ENCODE measurements at places on chromosomes 13 and 19. TPM values are rescaled to one million over a fixed set of nuclear protein-coding genes. Genes with fewer than 3 reads are reported as not detected.

The EIF3K gene
- total RNA-seq = 257 TPM

The TMEM145 gene
- total RNA-seq = not detected

The KIR3DL1 gene
- not detected for total RNA-seq

The CNFN gene
- total RNA-seq = 0.32 TPM

The CALM3 gene
- 124 TPM for total RNA-seq

GRCh38 chr13:23518231-23518630 lies 52.0 kb upstream of the TNFRSF19 start:
- DNase-seq = no peak

DNA sequence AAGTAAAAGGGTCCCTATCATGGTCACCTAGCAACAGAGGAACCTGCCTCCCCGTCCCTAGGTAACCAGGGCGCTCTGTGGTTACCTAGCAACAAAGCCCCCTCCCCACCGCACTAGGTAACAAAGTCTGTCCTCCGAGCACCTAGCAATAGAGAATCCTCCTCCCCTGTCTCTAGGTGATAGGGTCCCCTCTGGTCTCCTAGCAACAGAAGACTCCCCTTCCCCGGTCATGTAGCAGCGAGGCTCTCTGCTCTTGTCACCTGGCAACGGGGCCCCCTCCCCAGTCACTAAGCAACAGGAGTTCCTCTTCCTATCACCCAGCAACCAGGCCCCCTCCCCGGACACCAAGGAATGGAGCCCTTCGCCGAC lies 307 bp downstream of the JOSD2 start:
- no peak for DNase-seq

GRCh38 chr13:113432506-113433270 lies 20.6 kb downstream of the ADPRHL1 start:
- no peak for DNase-seq

- DNase-seq = no peak
These were observed 3.7 kb upstream of the CNN1 start for GRCh38 chr19:11534948-11535347.

DNA sequence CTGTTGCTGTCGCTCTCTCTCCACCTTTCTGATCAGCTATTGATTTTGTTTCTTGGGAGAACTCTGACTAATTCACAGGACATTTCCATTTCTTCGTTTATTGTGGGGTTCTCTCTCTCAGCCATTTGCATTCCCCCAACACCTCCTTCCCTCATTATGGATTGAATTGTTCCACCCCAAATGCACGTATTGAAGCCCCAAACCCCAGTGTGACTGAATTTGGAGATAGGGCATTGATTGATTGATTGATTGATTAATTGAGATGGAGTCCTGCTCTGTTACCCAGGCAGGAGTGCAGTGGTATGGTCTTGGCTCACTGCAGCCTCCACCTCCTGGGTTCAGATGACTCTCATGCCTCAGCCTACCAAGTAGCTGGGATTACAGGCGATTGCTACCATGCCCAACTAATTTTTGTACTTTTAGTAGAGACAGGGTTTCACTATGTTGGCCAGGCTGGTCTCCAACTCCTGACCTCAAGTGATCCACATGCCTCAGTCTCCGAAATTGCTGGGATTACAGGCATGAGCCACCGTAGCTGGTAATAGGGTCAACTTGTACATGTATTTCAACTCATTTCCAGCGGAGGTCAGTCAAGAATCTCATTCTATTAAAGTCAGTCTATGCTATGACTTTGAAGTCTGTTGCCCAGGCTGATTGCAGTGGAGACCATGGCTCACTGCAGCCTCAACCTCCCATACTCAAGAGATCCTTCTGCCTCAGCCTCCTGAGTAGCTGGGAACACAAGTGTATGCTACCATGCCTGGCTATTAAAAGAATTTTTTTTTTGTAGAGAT lies 13.6 kb downstream of the NFILZ start:
- no peak for DNase-seq

- DNase-seq = no peak
These were observed 5.4 kb upstream of the CBY2 start for GRCh38 chr13:45696610-45697226.

DNA sequence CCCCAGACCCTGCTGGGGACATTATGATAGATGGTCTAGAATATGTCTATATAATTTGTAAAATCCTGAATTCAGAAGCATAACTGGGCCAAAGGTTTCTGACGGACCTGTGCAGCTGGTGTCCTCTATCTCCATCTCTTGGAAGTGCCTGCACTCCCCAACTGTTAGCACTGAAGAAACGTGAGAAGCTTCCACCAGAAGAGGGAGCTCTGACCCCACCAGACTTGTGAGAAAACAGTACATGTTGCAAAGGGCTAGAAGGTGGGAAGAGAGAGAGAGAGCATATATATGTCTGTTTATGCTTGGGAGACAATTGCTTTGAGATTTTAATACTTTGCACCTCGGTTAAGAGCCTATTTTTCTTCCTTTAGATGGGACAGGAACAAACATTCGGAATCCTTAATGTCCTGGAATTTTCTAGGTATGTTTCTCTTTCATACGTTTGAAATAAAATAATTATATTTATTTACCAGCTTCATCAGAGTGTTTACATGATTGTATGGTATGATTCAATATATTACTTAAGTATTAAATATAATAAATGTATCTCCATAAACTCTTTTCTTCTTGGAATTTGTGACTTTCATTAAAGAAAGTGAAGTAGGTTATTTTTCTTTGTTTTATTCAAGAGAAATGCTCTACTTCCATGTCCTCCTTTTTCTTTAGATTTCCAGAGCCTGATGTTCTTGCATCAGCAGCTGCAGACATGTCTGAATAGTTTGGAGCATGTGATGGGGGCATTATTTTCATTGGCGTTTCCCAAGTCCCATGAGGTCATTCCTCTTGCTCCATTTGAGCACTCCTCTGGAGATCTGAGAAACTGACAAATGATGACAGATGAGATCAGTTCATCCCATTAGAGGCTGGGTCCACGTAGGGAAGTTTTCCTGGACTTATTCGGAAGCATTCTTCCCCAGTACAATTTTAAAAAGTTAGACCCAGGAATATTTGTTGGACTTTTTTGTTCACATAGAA lies 202.9 kb downstream of the ATP8A2 start:
- DNase-seq = peak; percentile 75

DNA sequence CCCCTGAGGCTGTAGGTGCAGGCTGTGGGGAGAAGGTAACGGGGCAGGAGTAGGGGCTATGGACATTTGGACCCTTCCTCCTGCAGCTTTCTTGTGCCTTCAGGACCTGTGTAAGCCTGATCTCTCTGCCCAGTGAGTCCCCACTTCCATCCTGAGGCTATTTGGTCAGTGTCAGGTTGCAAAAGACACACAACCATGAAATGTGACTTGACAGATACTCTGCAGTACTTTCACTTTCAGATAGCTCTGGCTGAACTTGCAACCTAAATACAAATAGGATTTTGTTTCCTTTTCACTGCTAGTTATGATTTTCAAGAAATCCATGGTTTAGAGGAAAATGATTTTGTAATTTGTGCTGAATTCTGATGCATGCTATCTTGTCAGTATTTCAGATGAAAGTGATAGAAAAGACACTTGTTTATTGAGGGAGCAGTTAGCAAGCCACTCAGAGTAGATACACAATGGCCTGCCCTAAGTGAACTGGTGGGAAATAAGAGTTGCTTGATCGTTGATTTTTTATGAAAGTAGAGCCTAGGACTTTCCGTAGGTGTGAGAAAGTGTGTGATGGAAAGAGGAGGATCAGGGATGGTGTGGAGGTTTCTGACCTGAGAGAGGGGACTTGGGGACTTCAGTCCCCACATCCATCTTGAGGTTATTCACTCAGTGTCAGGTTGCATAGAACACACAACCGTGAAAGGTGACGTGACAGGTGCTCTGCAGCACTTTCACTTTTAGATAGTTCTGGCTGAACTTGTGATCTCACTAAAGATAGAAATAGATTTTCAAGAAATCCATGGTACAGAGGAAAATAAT lies 18.1 kb upstream of the EID2 start:
- DNase-seq = peak; percentile 14

DNA sequence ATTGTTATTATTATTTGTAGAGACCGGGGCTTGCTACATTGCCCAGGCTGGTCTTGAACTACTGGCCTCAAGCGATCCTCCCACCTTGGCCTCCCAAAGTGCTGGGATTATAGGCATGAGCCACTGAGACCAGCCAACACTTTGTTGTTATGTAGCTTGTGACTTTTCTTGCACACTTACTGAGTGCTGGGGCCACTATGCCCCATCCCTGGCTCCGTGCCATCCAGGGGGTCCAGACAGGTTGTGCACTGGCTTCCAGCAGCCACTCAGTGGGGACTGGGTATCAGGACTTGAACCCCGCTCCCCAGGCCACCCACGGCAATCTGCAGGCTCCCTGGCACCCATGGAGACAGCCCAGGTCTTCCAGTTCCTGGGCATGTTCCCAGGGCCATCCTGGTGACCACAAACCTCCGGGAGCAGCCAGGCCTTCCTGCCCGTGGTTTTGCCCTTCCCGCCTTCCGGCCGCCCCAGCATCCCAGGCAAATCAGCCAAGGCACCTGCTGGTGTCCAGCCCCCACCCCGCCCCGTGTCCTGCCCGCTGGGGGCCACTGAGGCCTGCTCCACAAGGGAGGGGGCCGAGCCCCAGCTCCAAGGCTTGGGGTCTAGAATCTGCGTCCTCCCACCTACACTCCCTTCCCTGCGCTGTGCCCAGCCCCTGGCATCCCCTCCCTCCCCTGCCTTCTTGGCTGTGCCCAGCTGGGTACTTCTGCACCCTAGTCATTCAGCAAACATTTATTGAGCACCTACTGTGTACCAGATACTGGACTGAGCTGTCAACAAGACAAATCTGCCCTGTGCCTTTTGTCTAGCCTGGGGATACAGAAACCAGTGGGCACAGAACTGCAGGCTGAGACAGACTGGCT lies 23.7 kb upstream of the SEMA6B start:
- DNase-seq = no peak

DNA sequence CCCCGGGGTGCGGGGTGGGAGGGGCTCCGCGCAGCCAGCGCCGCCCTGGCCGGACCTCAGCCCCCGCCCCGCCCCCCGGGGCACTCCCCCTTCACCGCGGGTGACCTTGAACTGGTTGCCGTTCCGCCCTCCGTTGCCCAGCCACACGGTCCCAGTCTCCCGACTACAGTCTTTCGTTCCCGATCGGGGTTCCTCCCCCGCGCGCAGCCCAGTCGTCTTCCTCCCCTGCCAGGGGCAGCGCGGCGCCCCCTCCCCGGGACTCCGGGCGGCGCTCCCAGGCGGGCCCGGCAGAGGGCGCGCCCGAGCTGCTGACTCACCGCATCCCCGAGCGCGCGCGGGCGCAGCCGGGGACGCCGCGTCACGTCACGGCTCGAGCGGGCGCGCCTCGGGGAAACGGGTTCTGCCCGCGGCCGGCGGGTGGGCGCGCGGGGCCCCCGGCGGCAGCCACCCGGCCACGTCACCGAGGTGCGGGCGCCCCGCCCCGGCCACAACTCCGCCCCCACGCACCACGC lies 459 bp downstream of the MIDN start:
- DNase-seq = no peak

- peak; percentile 33 for DNase-seq
These were observed 6.4 kb downstream of the FLT1 start for GRCh38 chr13:28488376-28489005.

DNA sequence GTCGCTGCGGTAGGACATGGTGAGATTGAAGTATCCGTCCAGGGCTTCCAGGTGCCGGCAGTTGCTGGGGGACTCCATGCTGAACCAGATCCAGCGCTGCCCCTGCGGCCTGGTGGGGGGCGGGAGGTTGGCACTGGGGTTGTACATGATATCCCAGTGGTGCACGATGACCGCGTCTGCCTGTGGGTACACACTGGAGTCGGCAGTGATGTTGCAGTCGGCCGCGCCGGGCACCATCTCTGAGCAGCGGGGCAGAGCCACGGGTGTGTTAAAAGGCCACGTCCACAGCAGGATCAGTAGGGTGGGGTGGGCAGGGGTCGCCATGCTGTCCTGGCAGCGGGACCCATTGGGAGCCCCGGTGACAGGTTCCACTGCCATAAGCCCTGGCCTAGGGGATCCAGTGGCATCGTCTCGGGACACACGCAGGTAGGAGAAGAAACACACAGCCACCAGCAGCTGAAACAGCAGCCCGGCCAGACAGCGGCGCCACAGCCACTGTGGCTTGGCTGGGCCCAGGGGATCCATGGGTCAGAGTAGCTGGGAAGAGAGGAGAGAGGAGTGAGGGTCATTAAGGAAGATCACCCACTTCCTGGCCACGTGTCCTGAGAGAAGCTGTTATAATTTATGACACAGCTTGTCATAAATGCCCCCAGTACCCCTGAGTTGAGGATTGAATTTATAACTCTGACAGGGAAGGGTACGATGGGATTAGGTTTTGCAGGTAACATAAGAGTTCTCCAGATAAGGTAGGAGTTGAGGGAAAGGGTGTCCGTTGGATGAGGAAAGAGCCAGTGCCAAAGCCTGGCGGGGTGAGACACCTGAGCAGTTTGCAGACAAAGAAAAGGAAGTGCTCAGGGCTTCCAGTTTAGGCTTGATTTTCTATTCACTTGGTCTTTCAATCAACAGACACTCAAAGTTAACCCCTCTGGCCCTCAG lies 2.9 kb downstream of the FUT5 start:
- no peak for DNase-seq

GRCh38 chr13:25733001-25733491 lies 318.8 kb downstream of the SHISA2 start:
- no peak for DNase-seq

DNA sequence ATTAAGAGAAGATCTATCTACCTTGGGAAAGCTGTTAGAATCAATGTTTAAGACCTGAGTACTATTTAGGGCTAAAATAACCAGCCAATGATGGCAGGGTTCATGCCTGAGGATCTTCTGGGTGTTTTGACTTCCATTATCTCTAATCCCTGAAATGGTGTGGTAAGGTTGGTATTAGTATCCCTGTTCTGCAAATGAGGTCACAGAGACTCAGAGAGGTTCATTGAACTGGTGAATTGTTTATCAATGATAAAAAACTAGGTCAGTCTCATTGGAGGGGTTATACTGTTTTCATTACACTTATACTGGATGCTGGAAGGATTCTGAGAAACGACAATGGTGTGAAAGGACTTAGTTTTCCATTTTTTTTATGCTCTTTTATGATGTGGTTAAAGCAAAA lies 264.8 kb downstream of the KLF5 start:
- DNase-seq = no peak

All from fibroblast of villous mesenchyme (primary cell).